NCI-H69 (cell line): ENCODE measurements at places on chromosomes 12 and 14.

- DNase-seq, result no peak
Observed at GRCh38 chr12:76859611-76860010, 19.2 kb downstream of the CSRP2 start.

GRCh38 chr12:15001733-15002382 is 29.0 kb downstream of the PDE6H start:
- peak; percentile 45 for DNase-seq

DNA sequence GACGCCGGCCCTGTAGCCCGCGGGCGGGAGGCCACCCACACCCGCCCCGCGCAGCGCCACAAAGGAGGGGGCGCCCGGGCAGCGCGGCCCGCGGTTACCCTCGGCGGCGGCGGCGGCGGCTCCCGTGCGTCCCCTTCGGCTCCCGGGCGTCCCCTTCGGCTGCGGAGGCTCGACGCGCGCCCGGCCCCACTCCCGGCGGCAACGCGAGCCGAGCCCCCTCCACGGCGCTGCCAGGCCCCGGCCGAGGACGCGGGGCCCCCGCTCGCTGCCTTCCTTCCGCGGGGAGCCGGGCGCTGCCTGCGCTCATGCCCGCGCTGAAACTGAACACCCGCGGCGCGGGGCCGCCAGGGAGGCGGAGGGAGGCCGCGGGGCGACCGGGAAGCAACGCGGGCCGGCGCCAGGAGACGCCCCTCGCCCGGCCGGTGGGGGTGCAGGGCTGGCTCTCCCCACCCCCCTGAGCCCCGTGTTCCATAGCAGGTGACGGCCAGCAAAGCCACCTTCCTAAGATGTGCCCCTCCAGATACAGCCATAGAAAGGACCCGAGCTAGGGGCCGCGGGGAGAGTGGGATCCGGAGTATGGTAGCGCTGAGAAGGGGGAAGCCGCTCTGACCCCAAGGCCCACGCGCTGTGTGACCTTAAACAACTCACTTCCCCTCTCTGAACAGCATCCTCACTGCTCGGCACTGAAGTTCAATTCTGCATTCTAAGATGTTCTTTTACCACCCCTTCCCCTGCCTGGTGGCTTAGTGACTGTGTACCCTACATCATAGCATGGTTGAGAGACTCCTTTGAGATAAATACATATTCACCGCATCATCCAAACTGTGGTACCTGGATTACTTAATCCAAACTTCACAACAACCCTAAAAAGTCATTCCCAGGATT is 42.8 kb downstream of the KDM2B start:
- DNase-seq, result peak; percentile 74

- peak; percentile 21 for DNase-seq
Observed at GRCh38 chr12:123264642-123265041, 7.0 kb downstream of the CDK2AP1 start.

DNA sequence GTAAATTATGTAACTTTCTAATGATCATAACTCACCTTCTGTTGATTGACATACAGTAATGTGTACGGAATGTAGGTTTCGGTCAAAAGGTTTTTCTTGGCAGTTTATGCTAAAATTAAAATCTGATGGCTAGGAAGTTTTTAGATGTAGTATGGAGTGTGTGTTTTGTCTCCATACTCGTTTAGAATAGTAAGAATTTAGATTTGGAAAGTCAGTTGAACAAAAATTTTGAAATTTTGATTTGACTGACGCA is 859 bp downstream of the PALS1 start:
- no peak for DNase-seq

- no peak for DNase-seq
Observed at GRCh38 chr12:122348505-122348904, 74.0 kb downstream of the CLIP1 start.

GRCh38 chr12:107515446-107515958 is 170.1 kb upstream of the PWP1 start:
- peak; percentile 78 for DNase-seq

GRCh38 chr12:49972641-49973360 is at the start of gene AQP6:
Gene AQP6 (plus strand): TSS chr12:49972947. CDS start chr12:49973174, 227 bp downstream.
- DNase-seq, result no peak

DNA sequence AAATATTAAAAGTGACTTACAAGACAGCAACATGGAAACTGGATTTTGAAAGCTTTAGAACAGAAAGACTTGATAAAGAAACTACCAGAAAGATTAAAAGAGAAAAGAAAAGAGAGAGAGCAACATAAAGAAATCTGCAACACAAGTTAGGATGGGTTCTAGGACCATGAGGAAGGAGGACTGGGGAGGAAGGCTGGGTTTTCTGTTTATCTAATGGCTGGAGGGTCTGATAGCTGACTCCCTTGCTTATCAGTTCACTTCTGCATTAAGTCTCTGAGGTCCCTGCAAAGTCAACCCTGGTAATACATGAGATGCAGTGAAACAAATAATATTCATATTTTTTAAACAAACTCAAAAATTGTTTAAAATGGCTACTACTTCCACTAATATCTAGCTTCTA is 90.1 kb downstream of the RPAP3 start:
- no peak for DNase-seq

DNA sequence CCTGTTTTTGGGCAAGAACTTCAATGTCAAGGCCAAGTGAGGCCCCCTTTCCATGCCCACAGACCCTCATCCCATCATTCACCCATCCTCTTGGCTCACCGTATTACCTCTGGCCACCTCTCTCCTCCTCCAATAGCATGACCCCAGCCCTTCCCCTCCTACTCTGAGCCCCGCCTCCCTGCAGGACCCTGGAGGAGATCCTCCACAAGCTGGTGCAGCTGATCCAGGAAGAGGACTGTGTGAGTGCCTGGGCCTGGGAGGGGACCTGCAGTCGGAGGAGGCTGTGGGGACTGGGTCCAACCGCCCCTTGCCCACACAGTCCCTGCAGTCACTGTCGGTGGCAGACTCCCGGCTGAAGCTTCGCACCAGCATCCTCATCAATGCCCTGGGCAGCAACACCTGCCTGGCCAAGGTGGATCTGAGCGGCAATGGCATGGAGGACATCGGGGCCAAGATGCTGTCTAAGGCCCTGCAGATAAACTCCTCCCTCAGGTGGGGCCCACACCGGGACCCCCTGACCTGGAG is 7.2 kb downstream of the CARMIL3 start:
- no peak for DNase-seq

DNA sequence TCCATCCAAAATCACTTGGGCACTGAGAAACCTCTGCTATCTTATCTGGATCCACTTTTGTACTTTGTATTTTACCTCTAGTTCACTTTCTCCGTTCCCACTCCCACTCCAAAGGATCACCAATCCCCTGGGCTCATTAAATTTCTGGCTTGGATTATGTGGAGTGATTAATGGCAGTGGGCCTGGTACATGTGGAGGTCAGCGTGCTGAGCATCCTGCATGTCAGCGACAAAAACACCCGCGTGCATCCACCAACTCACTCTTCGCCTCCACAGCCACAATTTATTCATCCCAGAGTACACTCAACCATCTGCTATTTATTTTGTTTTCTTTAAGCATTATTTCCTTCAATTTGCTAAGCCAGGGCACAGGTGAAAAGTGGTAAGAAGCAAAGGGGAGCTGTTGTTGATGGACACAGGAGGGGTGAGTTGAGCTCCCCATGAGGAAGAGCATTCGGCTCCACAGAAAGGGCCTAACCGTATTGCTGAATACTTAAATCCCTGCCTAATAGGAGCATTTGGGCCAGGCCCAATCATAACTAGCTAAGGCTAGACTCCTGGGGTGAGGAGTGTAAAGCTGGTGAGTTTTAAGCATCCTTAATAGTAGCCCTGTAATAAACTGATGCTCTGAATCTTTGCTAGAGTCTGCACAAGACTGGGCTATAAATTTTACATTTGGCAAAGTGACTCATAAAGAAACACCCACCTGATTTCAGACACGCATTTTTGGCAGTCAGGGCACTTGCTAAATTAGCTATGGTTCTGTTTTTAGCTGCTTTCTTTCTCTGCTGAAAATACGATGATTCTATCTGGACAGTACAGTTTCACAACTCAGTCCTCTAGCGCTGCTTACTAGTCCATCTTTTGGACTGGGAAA is 137.8 kb downstream of the SLC25A21 start:
- peak; percentile 75 for DNase-seq

GRCh38 chr14:35988550-35988949 is 162.4 kb downstream of the BRMS1L start:
- no peak for DNase-seq

GRCh38 chr14:92587700-92588085 is 74.1 kb downstream of the RIN3 start:
- DNase-seq, result no peak

DNA sequence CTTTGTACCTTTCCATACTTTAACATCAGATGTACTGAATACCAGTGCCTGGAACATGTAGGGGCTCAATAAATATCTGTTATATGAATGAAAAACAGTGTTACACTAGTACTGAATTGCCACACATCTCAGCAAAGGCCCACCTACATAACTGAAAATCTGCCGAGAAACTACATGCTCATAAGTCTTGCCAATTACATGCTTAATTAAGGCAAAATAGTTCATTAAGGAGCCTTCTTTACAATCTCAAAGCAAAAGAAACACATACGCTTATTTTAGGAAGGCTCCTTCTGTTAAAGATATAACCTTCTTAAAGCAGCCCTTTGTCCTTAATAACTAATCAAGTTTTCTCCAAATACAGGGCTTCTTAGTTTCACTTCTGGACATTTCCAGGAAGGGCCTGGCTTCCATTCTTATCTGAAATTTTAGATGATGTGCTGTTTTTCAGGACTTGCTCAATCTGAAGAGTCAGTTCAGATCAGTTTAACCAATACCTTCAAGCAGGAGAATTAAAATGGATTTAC is 11.5 kb downstream of the LIMA1 start:
- no peak for DNase-seq

GRCh38 chr12:109727039-109727723 is 13.6 kb downstream of the FAM222A start:
- peak; percentile 51 for DNase-seq

- peak; percentile 47 for DNase-seq
Observed at GRCh38 chr14:27050208-27050607, 452.4 kb upstream of the NOVA1 start.

- peak; percentile 11 for DNase-seq
Observed at GRCh38 chr14:96564389-96564788, 62.2 kb downstream of the PAPOLA start.

GRCh38 chr14:34034447-34035176 is 83.7 kb upstream of the EGLN3 start:
- no peak for DNase-seq
